Stimulated activated CD4-positive, alpha-beta T cell treated with anti-CD3 and anti-CD28 coated beads, TNF-alpha, amount 100 ng/mL, for 24 hours (primary cell): ENCODE measurements at places on chromosomes 2 and 18.

DNA sequence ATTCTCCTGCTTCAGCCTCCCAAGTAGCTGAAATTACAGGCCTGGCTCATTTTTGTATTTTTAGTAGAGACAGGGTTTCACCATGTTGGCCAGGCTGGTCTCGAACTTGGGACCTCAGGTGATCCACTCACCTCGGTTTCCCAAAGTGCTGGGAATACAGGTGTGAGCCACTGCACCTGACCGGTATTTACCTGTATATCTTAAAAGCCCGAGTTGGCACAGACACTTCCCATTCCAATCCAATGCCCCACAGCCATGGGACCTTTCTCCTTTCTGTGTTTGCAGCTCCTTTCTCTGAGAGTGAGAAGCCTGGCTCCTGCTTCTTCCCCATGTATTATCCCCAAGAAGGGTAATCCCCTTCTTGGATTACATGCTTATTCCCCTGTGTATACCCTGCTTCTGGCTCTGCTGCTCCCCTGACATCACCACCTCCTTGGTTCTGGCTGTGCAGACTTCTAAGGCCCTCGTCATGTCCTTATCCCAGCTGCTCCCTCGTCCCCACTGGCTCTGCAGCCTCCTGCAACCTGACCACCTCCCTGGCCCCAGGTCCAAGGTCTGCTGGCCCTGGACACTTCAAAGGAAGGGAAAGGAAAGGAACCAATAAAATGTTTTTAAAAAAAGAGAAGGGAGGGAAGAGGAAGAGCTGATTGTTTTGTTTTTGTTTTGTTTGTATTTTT, 52.8 kb downstream of the INPP5D start:
- no peak for DNase-seq

DNA sequence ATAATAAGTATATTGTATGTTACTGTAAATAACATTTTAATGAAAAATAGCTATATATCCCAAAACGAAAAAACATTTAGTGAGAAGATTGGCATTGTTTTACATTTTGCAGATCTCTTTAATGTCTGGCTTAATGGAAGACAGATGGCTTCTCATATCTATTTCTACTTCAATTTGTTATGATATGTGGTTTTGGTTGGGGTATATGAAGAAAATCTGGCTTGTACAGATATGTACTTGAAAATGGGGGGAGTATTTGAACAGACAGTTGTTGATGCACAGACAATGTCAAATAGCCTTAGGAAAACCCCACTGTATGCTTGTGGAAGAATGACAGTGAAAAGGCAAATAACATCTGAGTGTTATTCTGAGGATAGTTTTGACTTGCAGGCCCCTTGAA, 23.6 kb upstream of the GMCL1 start:
- DNase-seq = no peak

DNA sequence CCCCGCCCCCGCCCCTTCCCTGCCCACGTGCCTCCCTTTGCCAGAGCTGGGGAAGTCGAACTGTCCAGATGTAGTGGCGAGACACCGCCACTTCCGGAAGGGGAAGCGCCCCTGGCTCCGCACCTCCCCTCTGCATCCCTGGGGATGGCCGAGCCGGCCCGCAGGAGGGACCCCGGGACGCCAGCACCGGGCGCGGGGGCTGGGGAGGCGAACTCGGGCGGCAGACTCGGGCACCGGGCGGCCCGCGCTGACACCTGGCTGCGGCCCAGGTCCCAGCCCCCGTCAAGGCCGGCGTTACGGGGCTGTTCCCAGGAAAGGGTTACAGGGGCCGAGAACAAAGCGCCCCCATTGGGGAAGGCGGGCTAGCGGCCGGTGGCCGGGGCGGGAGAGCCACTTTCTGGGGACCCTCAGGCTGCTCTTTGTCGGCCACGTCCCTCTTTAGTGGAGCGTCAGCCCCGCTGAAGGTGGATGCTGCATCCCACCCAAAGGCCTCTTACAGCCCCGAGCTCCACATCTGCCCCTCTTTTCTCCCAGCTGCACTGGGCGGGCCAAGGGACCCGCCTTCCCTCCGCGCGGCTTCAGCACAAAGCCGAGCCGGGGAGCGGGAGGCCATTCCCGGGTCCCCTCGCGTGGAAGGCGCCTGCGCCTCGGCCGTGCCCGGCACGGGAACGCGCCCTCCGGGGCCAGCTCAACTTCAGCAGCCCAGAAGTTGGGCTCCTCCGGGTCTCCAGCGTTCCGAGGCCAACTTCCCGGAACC, 1.3 kb downstream of the SDC1 start:
- DNase-seq = no peak

- no peak for DNase-seq
These were observed 852.5 kb downstream of the GALR1 start for GRCh38 chr18:78102135-78102534.

- DNase-seq = no peak
These were observed 89.9 kb upstream of the TMEM247 start for GRCh38 chr2:46389417-46389916.
